Hypothalamus (tissue), 51 donors: ENCODE measurements at places on chromosomes 13 and 19.

DNA sequence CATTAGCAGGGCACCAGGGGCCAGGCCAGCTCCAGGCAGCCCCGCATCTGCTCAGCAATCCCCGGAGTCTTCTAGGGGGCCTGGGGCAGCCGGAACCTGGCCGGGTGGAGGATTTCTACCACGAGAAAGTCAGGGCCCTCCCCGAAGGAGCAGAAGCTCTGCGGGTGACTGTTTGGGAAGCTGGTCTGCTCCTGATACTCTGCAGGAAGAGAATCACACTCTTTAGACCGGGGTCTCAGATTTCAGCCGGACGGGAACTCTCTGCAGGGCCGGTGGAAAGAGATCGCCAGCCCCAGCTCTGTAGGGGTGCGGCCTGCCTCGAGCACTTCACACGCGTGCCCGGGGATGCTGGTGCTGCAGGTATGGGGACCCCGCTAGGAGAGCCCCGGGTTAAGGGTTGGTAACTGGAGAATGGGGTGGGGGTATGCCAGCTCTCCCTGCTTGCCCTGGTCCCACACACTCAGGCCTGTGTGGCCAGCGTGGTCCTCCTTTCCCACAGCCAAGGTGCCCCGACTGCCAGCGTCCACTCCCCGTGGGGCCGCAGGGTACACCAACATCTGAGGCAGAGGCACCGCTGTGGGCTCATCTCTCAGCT, 20.1 kb downstream of the RASA3 start:
- no peak for DNase-seq

GRCh38 chr13:35923347-35923746, 207.8 kb downstream of the DCLK1 start:
- no peak for DNase-seq

DNA sequence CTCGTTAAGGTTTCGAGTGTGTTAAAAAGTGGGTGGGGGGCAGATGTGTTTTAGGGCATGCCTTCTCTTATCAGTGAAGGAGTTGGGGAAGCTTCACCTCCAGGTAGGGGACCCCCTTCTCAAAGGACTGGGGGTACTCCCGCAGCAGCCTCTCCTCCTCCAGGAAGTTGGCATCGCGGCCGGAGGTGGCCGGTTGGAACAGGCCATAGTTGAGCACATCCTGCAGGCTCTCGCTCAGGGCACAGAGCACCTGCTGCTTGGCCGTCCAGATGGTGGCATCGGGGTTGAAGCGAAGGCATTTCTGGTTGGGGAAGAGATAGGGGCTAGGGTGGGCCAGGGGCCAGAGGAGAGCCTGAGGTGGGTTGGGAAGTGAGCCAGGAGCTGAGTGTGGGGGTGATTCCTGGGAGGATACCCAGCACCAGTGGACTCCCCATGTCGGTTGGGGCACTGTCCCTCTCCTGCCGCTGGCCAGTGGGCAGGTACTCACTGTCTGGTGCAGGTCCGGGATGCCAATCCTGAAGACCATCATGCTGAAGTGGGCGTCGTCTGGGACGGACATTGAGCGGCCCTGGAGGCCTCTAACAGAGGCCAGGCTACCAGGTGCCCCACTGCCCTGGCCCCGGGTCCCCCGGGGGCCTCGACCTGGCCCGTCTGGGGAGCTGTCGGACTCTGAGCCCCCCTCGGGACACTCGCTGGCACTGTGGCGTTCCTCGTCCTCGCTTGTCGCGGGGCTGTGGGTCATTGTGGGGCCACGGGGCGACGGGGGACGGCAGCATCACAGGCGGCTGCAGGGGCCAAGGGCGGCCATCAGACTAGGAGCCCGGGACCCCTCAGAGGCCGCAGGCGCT, 3.2 kb downstream of the SHANK1 start:
- no peak for DNase-seq

DNA sequence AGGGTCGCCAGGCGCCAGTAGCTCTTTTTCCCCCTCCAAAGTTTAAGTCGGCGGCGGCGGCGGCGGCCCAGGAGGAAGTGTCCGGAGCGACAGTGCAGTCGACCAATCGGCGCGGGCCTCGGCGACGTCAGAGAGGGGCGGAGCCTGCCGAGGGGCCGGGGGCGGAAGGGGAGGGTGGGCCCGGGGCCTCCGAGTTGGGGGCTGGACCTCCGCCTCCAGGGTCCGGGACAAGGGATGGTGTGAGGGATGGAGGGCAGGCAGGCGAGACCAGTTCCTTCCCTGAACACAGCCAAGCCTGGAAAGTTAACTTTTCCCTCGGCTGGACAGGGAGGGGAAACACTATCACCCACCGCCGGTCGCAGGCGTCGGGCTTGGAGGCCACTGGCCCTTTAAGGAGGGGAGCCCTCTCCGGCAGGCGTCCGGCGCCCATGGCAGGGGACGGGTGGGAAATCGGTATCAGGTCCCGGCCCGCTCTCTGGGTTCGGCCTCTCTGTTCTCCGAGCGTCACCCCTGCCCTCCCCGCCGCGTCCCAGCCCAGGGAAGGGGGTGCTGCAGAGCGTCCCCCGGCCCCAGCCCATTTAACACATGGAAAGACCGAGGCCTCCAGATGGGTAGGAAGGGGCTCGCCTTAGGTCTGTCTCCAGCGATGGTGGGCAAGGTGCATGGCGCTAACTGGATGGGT, at the start of gene PRKD2:
Gene PRKD2 (minus strand): TSS at position 81 of the 682 bp plus-strand sequence. CDS start 744 bp downstream, outside the sequence.
- DNase-seq: peak; percentile 79

GRCh38 chr13:33518452-33518851, 232.9 kb upstream of the STARD13 start:
- no peak for DNase-seq

GRCh38 chr13:31629085-31629780, 110.1 kb upstream of the RXFP2 start:
- DNase-seq: no peak

DNA sequence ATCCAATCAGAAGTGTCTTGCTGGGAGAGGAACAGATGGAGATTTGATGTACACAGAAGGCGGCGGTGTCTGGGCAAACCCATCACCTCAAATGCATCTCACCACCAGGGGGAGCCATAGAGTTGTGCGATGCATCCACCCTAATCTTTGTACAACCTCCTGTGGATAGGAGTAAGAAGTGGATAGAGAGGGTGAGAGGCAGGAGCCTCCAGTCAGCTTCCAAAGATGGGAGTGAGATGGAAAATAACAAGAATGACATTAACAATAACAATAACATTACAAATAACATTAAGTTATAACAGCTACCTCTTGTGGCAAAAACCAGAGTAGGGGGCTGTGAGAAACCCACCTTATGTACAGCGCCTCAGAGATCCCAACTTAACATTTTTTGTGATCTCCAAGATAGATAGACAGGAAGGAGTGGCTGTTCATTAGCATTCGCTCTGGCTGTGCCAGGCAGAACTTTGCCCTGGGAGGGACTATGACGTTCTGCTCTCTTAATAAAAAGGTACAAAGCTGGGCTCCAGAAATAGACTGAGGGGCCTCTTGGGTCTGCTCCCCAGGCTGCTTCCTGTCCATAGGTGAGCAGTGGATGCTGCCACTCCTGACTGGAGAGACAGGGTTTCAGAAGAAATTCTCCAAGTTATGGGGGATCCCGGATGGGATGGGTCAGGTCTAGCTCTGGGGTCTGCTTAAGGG, 5.2 kb upstream of the CEACAM18 start:
- peak; percentile 7 for DNase-seq

- no peak for DNase-seq
Measured at GRCh38 chr13:19860884-19861655, 2.4 kb downstream of the ZMYM5 start.

GRCh38 chr13:38384171-38384570, 34.5 kb downstream of the UFM1 start:
- DNase-seq: no peak

- peak; percentile 61 for DNase-seq
Measured at GRCh38 chr19:36009220-36009619, 607 bp upstream of the SYNE4 start.

- no peak for DNase-seq
Measured at GRCh38 chr19:4365341-4365740, 22.0 kb downstream of the MPND start.

DNA sequence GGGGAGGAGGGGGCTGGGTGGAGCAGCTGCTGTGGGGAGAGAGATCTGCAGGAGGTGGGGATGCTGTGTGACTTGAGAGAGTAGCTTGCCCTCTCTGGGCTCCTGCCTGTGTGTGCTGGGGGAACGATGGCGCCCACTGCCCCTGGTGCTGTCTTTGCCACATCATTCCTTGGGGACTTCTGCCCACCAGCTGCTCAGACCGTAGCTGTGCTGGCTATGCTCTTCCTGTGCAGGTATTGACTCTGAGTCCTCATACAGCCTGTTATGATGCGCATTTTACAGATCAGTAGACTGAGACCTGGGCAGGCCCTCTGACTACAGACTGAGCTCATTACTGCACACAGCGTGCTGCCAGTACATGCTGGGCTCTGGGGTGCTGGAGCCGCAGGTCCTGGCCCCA, 51.1 kb downstream of the DNM2 start:
- DNase-seq: no peak

DNA sequence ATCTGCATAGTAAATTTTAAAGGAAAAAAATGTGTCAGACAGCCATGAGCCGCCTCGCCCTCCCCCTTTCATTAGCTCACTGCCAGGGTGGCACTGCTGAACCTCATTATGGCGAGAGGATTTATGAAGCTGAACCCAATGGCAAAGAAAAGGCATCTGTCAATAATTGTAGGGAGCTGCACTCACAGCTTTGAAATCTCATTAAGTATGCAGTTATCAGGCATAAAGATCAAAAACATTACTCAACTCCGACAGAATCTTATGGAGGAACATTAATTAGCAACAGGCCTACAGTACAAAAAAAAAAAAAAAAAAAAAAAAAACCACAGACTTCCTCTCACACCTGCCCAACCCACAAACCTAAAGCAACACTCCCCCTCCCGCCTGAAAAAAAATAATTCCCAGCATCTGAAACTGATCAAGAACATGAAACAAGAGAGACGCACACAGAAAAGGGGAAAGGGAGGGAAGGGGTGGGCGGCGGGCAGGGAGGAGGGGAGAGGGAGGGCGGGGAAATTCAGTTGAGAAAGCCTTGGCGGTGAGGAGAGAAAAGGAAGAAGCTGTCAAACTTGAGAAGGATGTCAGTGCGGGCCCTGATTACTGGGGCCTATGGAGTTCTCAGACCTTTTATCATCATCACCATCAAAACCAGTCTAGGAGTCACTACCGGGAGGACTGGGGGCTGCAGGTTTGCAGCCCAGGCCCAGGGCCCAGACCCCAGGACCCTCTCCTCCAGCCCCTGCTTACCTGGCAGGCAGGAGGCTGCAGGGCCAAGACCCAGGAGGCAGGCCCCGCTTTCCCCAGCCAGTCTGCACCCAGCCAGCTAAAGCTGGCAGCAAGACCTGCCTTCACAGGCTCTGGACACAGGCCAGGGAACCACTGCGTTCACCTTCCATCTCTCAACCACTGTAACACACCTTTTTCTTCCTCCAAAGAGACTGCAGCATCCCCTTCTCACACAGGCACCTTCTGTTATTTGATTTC, 8.9 kb downstream of the TSHZ3 start:
- no peak for DNase-seq

GRCh38 chr13:30443957-30444404, 21.7 kb downstream of the UBE2L5 start:
- DNase-seq: no peak

DNA sequence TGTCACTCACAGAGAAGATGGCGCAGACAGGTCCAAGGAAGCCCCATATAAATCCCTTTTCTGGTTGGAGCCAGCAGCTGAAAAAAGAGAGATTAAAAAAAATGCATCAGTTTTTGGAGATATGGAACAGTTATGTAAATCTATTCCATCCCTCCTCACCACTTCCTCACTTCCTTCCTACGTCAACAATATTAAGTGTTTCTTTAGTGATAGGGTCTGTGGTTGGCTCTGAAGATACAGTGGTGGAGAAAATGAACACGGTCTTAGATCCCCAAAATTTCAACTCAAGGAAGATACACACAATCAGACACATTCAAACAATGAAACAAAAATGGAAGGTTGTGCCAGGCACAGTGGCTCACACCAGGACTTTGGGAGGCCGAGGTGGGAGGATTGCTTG, 31.5 kb downstream of the ADGRE2 start:
- DNase-seq: no peak

DNA sequence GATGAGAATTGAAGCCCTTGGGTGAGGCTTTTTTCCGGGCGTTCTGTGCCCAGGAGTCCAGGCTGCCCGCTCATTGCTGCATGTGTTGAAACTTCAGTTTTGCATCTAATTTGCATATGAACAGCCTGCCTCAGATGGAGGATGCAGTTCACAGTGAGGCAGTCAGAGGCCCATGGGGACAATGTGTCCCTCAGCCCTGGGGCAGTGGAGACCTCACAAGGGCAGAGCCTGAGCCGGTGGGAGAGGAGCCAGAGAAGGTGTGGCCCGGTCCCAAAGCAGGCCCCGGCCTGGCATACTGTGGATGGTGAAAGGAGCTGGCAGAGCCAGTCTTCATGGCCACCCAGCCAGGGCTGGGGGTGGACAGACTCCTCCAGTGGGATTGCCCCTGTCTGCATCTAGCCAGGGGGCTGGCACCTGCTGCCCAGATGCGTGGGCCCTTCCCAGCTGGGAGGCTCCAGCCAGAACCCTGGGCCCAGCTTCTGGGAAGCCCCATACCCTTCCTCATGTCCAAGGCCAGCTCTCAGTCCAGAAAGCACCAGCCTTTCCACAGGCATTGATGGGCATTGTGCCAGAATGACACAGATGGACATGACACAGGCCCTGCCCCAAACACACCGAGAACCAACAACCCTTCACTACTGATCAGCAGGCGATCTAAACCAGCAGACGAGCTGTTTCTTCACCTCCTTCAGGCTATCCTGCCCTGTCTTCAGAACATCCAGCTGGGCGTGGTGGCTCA, 32.9 kb upstream of the KCTD15 start:
- no peak for DNase-seq

GRCh38 chr13:100646030-100646673, 28.4 kb downstream of the TMTC4 start:
- no peak for DNase-seq

DNA sequence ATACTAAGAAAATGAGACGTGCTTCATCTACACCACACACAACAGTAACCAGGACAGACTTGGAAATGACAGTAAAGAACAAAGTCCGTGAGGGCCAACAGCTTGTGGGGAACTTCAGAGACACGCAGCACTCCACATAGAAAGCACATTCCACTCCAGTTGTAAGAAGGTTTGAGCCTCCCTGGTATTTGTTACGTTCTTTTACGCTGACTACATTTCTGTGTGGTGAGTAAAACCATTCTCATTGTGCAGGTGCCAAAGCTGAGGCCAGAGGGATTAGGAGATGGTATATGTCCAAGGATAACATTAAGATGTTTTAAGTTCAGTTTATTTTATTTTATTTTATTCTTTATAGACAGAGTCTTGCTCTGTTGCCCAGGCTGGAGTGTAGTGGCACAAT, 1189.9 kb downstream of the UQCRFS1 start:
- DNase-seq: no peak

DNA sequence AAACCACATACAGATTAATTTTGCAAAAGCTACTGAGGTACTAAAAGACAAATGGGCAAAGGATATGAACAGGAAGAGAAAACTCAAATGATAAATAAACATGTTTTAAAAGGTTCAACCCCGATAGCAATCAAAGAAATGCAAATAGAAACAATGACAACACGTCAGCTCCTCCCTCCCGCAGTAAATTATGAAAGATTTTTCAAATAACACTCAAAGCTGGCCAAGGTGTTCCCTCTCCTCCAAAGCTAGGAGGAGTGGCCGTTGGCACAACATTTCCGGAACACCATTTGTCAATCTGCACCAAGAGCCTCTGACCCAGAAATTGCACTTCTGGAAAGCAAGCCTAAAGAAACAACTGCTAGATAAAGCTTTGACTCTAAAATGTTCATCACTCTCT, 28.3 kb downstream of the INSR start:
- no peak for DNase-seq

- no peak for DNase-seq
Measured at GRCh38 chr19:45171211-45171623, 6.8 kb downstream of the TRAPPC6A start.
